H7 (cell line): ENCODE measurements at places on chromosomes 16 and 17. TPM values are rescaled to one million over a fixed set of nuclear protein-coding genes. Genes with fewer than 3 reads are reported as not detected.

C16orf46 gene
- 0.69 TPM in 1 of 2 replicates, not detected in the other for total RNA-seq

RPH3AL gene
- total RNA-seq, result 1.3 and 2.8 TPM in 2 replicates

ACSM3 gene
- 2.4 and 6.2 TPM in 2 replicates for total RNA-seq

GLP2R gene
- total RNA-seq, result not detected in 2 replicates

SLC47A1 gene
- 11.6 and 13.0 TPM in 2 replicates for total RNA-seq

CACNG3 gene
- total RNA-seq, result not detected in 2 replicates

GID4 gene
- 11.1 and 12.9 TPM in 2 replicates for total RNA-seq

STRADA gene
- total RNA-seq, result 28.5 and 33.4 TPM in 2 replicates

MAP2K6 gene
- total RNA-seq, result 11.9 and 17.2 TPM in 2 replicates

SLC35G6 gene
- total RNA-seq, result not detected in 2 replicates

DPEP3 gene
- 0.03 and 0.48 TPM in 2 replicates for total RNA-seq

MYH3 gene
- 0.69 and 4.2 TPM in 2 replicates for total RNA-seq

OTOA gene
- total RNA-seq, result not detected in 2 replicates

CLEC18B gene
- total RNA-seq, result 0.55 TPM in 1 of 2 replicates, not detected in the other

NACA2 gene
- not detected in 2 replicates for total RNA-seq

PGS1 gene
- total RNA-seq, result 63.7 and 71.8 TPM in 2 replicates

SLC16A6 gene
- total RNA-seq, result 0.15 and 0.28 TPM in 2 replicates

TMEM235 gene
- not detected in 2 replicates for total RNA-seq

CACNG5 gene
- total RNA-seq, result 1.4 and 2.0 TPM in 2 replicates

OR2C1 gene
- total RNA-seq, result not detected in 2 replicates

RUNDC3A gene
- total RNA-seq, result 5.1 and 5.7 TPM in 2 replicates

MT4 gene
- not detected in 2 replicates for total RNA-seq

FBXO47 gene
- not detected in 2 replicates for total RNA-seq

KRTAP3-1 gene
- not detected in 2 replicates for total RNA-seq

PIK3R6 gene
- 0.14 TPM in 1 of 2 replicates, not detected in the other for total RNA-seq

CCL8 gene
- total RNA-seq, result not detected in 2 replicates

SDK2 gene
- 12.1 and 14.7 TPM in 2 replicates for total RNA-seq

PAQR4 gene
- 62.6 and 65.6 TPM in 2 replicates for total RNA-seq

TBC1D28 gene
- 0.18 TPM in 1 of 2 replicates, not detected in the other for total RNA-seq

GAST gene
- total RNA-seq, result not detected in 2 replicates
